Stromal cell of bone marrow (primary cell): ENCODE measurements at places on chromosomes 7 and 10.

DNA sequence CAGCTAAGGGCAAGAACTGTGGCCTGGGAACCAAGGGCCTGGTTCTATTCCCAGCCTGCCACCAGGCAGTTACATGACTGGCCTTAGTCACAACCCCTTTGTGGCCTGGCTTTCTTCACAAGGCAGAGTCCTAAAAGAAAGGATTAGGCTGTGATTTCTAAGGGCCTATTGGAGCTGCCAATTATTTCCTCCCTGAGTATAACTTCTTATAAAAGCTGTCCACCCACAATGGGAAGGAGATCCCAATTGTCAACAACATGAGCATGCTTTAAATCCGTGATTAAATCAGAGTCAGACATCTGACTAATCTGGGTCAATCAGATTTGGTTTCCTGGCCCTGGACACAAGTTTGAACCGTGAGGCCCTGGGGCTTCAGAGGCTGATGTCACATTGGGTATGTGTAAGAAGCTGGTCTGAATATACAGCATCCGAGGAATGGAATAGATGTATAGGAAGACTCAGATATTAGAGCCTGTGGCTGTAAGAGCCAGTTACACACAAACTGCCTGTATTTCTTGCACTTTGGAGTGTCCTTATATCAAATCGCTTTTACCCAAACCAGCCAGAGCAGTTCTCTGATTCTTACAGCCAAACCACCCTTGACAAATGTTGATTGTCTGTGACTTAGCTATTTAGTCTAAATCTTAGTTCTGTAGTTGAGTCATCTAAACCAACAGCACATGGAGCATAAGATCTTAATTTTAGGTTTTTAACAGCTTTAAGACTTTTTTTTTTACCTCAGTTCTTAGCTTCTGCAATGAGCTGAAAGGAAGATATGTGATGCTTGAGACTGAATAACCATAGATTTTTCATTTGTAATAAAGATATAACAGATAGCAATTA lies 61.3 kb downstream of the ABCB4 start:
- peak; percentile 68 for DNase-seq

- DNase-seq: no peak
These were observed 21.7 kb upstream of the KMT2E start for GRCh38 chr7:104992306-104992705.

- no peak for DNase-seq
These were observed 34.3 kb upstream of the CACNA2D1 start for GRCh38 chr7:82477733-82478515.

- DNase-seq: no peak
These were observed 301.8 kb upstream of the ZWINT start for GRCh38 chr10:56662765-56663447.

DNA sequence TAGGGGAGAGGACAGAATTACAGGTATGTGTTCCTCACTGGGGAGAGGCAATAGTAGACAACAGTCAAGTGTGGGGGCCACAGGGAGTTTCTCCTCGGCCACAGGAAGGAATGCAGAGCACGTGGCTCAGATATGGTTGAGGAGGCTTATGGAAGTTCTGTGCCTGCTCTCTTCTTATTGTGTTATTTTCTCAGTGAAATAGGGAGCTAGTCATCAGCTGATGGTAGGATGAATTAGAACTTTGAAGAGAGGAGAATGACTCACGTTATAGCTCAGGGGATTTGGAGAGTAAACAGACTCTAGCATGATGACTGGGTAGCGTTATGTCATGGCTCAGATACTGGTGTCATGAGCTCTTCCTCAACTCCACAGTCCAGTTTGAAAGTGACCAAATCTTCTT lies 308.3 kb upstream of the IGFBP3 start:
- peak; percentile 96 for DNase-seq

DNA sequence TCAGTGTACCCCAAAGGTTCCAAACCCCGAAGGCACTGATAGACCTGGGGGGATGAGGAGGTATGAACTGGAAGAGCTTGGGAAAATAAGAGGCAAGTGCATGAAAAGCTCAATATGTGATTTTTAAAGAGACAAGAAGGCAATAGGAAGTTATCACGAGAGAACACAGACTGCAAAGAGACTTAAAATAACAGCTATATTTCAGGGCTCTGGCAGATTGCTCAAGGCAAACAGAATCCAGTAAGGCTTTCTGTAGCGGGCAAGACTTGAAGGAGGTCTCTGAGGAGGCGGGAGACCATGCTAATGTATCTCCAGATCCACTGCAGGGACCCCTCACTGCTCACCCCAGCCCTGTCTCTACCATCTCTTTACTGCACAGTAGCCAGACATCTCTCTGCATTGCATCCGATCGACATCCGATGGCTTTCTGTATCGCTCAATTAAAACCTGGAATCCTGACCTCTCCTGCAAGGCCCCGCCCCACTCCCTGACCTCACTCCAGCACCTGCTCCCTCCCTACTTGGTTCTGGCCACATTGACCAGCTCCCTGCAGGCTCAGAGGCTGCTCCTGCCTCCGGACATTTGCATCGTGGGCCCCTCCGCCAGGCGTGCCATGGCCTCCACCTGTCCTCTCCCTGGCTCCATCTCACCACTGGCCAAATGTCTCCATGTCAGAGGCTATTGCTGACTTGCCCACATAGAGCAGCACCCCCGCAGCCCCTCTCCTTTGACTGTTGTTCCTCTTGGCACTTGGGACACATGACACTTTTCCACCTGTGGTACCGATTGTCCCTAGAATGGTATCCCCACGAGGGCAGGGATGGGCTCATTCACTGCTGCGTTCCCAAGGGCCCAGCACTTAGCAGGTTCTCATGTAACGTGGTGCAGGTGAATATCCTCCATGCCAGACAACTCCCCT lies 118.0 kb downstream of the PRKAG2 start:
- DNase-seq: no peak

GRCh38 chr7:104553074-104553473 lies 224.7 kb downstream of the LHFPL3 start:
- DNase-seq: no peak

DNA sequence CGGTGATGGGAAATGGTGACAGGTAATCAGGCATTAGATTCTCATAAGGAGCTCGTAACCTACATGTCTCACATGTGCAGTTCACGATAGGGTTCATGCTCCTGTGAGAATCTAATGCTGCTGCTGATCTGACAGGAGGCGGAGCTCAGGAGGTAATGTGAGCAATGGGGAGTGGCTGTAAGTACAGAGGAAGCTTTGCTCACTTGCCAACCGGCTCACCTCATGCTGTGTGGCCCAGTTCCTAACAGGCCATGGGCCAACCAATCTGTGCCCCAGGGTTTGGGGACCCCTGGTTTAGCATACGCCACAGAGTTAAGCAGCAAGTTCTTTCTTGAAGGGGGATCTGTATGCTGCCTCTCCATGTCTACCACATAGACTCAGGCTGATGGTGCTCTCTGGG lies 133.1 kb downstream of the IQUB start:
- DNase-seq: no peak

GRCh38 chr7:115122388-115122787 lies 200.5 kb downstream of the MDFIC start:
- DNase-seq: no peak
